Mammary microvascular endothelial cell (primary cell): ENCODE measurements at places on chromosomes 16 and 17. TPM values are rescaled to one million over a fixed set of nuclear protein-coding genes. Genes with fewer than 3 reads are reported as not detected.

The ZFP3 gene
- total RNA-seq, result 0.94 and 1.1 TPM in 2 replicates

The SRCIN1 gene
- total RNA-seq, result 0.80 TPM in 1 of 2 replicates, not detected in the other

The ABCC6 gene
- total RNA-seq, result not detected in 2 replicates

The AANAT gene
- total RNA-seq, result not detected in 2 replicates

The PERCC1 gene
- not detected in 2 replicates for total RNA-seq

The CRYBA1 gene
- not detected in 2 replicates for total RNA-seq

The G6PC1 gene
- total RNA-seq, result not detected in 2 replicates
